Stimulated activated CD4-positive, alpha-beta T cell treated with anti-CD3 and anti-CD28 coated beads, Interleukin-15, amount 100 ng/mL, for 1 hour (primary cell): ENCODE measurements at places on chromosomes 2 and 18.
A peak's percentile ranks its signal among the peaks of the same experiment; 100 is the strongest.

- DNase-seq = no peak
Observed at GRCh38 chr2:4964579-4964978, 727.6 kb upstream of the SOX11 start.

DNA sequence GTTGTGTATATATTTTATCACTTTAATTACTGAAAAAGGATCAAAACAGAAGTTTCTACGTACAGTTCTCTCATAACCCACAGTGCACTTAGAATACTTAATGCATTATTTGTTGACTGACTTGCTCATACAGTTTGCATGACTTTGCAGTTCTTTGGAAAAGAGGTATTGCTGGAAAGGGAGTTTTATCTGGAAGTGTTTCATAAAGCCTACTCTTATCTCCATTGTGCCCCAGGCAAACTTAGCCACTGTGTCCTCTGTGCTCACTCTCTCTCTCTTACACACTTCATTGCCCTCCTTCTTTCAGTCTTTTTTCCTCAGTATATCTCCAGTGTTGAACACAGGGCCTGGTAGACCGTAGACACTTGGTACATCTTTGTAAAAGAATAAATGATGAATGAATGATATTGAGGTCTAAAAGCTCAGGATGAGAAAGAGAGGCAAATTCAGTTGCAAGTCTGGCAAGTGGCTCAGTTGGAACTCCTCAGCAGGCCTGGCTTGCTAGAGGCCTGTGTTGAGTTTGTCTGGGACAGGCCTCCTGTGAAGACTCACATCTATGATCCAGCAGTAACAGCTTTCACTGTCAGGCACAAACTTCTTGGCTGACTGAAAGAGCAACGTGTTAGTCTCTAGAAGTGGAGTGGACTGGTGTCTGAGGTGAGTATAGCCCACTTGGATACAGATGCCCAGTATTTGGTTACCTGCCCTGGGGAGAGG, 56.1 kb downstream of the SETBP1 start:
- no peak for DNase-seq

- no peak for DNase-seq
Observed at GRCh38 chr2:15945909-15946705, 5.8 kb downstream of the MYCN start.

DNA sequence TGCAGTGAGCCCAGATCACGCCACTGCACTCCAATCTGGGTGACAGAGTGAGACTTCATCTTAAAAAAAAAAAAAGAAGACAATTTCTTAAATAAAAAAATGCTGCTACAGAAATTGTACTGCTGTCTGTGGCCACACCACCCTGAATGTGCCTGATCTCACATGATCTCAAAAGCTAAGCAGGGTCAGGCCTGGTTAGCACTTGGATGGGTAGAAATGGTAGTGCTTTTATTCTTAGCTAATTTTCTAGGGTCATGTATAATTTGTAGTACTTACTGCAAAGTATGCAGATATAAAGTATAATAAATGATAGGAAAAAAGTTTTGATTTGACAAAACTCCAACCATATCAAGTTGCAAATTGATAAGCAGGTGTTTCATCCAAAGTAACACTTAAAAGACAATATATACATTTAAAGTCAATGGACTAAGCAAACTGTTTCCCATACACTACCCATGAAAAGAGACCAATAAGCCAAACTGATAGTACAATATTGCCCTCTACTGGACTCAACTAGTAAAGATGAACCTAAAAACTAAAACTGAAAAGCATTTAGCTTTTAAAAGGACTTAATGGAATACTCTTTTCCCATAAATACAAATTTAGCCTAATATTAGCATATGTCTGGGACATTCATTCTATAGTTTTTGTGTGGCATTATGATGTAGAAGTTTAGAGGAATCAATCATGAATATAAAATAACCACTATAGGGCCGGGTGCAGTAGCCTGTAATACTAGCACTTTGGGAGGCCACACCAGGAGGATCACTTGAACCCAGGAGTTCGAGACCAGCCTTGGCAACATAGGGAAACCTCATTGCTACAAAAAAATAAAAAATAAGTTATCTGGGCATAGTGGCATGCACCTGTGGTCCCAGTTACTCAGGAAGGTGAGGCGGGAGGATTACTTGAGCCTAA, 18.6 kb upstream of the PEX13 start:
- no peak for DNase-seq

GRCh38 chr2:200770847-200771246, 40.9 kb upstream of the BZW1 start:
- DNase-seq = no peak

GRCh38 chr2:162318328-162319180, at the start of gene IFIH1:
Gene IFIH1 (minus strand): TSS chr2:162318684. CDS start chr2:162318307, 377 bp downstream.
- DNase-seq = peak; percentile 36

- no peak for DNase-seq
Observed at GRCh38 chr18:48773821-48774220, 176.9 kb downstream of the SMAD7 start.
